GM03348 (cell line): ENCODE measurements at places on chromosomes 16 and 17.
A peak's percentile ranks its signal among the peaks of the same experiment; 100 is the strongest.

DNA sequence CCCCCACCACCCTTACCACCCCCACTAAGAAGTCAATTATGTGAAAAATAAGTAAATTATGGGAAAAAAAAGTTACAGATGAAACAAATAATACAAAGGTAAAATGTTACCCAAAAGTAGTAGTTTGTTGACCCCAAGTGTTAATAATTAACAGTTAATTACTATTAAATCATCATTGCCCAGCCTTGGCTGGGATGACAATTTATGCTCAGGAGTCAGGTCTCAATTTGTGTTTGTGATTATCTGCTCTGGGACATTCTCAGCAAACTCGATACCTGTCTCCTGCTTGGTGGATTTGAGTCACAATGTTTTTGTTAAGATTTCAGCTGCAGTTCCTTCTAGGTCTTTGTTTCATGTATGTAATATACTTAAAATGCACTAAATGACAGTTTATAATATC is 172.3 kb upstream of the IRX3 start:
- no peak for DNase-seq

- peak; percentile 68 for DNase-seq
These were observed 10.4 kb downstream of the CDIPT start for GRCh38 chr16:29852654-29853053.

DNA sequence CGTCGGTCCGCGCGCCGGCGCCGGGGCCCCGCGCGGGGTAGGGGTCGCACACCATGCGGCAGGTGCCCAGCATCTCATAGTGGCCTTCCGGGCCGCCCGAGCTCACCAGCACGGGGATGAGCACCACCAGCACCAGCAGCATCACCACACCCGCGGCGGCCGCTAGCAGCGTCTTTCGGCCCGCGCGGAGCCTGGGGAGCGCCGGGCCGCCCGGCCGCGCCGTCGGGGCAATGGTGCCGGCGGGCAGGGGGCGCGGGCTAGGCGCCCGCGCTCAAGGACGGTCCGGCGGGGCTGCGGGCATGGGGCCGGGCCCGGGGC is 237 bp downstream of the C1QL1 start:
- DNase-seq, result no peak

- DNase-seq, result no peak
These were observed 4.7 kb upstream of the PRM1 start for GRCh38 chr16:11285842-11286241.

DNA sequence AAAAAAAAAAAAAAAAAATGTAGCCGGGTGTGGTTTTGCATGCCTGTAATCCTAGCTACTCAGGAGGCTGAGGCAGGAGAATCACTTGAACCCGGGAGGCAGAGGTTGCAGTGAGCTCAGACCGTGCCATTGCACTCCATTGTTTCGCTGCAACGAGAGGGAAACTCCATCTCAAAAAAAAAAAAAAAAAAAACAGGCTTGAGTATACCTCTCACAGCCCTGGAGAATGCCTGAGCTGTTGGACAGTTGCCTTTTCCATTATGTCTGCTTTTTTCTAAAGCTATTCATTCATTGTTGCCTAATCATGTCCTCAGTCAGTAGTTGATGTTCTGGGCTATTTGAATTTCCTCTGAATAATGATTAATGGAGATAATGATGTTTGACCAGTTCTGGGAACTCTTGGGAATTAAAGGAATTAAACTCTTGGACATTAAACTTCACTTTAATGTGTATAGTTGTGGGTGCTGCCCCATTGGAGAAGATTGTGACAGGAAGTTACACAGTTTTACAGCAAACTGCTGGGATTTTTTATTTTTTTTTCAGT is 11.8 kb downstream of the HMOX2 start:
- peak; percentile 67 for DNase-seq

- peak; percentile 74 for DNase-seq
These were observed 785 bp downstream of the UBALD1 start for GRCh38 chr16:4613636-4614570.

- no peak for DNase-seq
These were observed 43.6 kb downstream of the TEX14 start for GRCh38 chr17:58648236-58648635.

DNA sequence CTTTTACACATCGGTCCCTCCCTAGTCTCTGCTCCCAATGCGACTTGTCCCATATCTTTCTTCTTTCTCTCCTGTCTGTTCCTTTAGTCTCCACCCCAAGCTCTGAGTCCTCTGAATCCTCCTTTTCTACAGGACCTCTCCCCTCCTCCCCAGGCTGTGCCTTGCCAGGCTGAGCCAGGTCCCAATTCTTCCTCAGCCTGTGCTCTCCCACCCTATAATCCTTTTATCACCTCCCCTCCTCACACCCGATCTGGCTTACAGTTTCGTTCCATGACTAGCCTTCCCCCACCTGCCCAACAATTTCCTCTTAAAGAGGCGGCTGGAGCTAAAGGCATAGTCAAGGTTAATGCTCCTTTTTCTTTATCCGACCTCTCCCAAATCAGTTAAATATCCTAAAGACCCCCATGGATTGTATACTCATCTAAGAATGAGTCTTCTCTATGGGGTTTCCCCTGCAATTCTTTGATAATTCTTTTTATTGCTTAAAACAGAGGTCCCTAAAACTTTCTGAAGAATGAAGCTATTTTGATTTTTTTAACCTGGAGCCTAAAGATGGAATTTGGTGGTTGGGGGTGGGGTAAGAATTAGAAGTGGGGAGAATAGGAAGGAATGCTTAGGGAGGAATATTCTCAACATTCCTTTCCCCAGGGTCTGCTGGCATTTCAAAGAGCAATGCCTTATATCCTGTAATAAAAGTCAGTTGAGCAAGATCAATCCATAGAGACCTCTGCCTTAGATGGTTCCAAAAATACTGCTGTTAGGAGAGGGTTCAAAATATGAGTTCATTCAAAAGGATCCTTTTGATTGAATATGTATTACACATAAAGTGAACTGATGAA is 102.8 kb downstream of the MYO1D start:
- DNase-seq, result peak; percentile 8

GRCh38 chr17:61806936-61807335 is 56.4 kb downstream of the BRIP1 start:
- DNase-seq, result no peak

- no peak for DNase-seq
These were observed 8.8 kb downstream of the POLR3K start for GRCh38 chr16:44655-45054.

DNA sequence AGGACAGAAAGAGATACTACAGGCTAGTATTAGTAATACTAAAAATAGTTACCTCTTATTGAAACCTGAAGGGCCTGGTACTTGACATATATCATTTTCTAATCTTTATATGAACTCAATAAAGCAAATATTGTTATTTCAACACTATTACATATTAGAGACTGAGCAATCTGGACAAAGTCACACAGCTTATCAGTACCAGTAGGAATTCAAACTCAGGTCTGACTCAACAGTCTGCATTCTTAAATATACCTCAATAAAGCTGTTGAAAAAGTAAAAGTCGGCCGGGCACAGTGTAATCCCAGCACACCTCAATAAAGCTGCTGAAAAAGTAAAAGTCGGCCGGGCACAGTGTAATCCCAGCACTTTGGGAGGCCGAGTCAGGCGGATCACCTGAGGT is 67.4 kb downstream of the KANSL1 start:
- no peak for DNase-seq

DNA sequence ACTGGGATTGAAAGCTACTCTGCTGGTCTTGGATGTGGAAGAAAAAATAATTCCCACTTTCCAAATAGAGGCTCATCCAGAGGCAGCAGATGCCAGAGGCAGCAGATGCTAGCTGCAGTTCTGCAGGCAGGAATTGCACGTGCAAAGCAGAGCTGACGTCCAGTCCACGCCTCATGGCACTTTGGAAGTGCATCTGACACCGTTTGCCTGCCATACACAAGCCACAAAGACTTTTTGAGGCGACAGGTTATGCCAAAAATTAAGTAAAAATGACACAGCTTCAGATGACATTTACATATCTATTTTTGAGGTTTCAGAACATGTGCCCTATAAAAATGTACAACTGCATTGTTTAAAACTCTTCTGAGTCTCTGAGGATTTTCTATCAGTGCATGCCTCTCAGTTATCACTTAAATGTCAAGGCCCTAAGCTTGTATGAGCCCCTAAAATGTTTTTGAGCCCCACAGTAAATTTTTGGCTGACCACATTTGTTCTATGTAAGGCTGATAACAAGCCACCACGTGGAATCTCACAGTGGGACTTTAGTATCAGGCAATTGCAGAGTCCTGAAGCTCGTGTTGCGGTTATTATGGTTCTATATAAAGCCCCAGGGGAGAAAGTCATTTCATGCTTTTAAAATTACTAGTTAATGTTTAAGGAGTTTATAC is 239.2 kb downstream of the PRKCA start:
- DNase-seq, result no peak

- DNase-seq, result no peak
These were observed 54.6 kb downstream of the ABCC12 start for GRCh38 chr16:48101069-48101674.

- DNase-seq, result no peak
These were observed 42.4 kb upstream of the LONP2 start for GRCh38 chr16:48201515-48202201.

- no peak for DNase-seq
These were observed 10.3 kb upstream of the TOX3 start for GRCh38 chr16:52557236-52557635.

DNA sequence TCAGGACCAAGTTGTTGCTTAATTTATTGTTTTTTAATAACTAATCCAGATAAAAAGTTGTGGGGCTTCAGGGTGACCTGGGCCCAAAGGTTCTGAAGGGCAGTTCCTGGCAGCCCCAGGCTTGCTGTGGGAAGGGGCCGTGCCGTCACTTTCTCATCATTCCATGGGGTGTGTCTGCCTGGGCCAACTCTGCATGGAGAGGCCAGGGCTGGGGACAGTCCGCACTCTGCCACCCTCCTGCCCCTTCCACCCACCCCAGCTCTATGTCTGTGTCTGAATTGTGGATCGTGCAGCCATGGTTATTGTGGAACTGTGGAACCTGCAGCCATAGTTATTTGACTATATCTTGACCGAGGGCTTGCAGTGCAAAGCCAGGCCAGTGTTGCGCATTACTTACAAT is 4.0 kb downstream of the LIMD2 start:
- DNase-seq, result no peak

- DNase-seq, result no peak
These were observed 435.0 kb downstream of the MAF start for GRCh38 chr16:79165506-79165905.

DNA sequence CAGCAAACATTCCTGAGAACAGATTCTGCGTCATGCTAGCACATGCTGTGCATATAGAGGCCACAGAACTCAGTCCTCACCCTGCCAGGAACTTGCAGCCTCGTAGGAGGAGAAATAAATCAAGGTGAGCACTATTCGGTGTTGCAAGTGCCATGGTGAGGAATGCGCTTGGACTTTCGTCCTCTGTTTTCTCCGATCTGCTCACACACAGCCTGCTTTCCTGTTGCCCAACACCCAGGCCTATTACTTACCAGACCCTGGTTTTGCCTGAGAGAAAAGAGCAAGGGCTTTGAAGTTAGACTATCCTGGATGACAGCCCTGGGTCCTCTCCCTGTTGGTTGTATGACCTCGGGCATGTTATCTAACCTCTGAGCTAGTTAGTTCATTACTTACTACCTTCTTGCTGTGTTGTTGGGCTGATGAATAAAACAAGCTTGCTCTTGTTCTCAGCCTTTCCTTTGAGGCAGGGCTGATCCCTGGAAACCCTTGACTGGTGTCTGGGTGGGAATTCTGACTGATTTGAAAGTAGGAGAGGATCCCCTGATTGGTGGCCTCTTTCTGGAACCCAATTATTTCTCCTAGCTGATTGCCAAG is 2.9 kb downstream of the ACSF2 start:
- no peak for DNase-seq

- no peak for DNase-seq
These were observed 176.0 kb downstream of the RBFOX1 start for GRCh38 chr16:7508656-7509055.

- DNase-seq, result no peak
These were observed 2.2 kb downstream of the GRB7 start for GRCh38 chr17:39739885-39740356.

DNA sequence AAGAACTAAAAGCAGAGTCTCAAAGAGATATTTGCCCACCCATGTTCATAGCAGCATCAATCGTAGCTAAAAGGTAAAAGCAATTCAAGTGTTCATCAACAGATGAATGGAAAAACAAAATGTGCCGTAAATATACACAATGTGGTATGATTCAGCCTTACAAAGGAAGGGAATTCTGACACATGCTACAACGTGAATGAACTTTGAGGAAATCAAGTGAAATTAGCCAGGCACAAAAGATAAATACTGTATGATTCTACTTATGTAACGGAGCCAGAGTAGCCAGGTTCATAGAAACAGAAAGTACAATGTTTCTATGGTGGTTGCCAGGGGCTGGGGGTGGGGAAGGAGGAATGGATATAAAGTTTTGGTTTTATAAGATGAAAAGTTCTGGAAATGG is 57.8 kb upstream of the IL34 start:
- DNase-seq, result no peak

DNA sequence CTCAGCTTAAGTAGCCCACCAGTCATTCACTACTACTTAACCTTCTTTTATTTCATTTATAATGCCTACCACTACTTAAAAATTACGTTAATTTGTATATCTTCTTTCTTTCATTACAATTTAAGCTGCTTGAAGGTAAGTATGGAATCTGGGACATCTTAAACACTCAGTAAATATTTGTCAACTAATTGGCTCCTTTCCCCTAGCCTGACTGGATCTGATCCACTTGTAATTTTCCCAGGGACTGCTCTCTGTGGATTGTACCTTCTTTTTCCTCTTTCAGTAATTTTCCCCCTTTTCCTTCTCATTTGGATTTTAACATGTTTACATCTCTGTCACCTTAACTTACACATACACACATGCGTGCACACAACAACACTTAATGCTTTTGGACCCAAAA is 152.4 kb upstream of the RBL2 start:
- no peak for DNase-seq

- DNase-seq, result no peak
These were observed 190.6 kb upstream of the TBX2 start for GRCh38 chr17:61209106-61209439.

DNA sequence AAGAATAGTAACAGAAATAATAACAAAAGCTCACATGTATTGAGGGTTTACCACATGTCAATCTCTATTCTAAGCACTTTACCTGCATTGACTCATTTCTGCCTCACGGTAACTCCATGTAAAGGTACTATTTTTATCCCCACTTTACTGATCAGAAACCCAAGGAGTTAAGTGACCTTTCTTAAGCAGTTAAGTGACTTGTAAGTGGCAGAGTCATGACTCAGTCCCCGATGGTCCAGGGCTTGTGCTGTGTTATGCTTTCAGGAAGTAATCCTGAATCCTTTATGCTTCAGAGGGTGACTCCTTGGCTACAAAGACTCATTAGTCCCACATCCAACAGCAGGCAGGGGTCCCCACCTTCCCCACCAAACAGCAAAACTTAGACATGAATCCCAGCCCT is 66.5 kb downstream of the MRM1 start:
- no peak for DNase-seq
